Fibroblast of skin of left quadriceps (primary cell): ENCODE measurements at places on chromosomes 1 and 21.

DNA sequence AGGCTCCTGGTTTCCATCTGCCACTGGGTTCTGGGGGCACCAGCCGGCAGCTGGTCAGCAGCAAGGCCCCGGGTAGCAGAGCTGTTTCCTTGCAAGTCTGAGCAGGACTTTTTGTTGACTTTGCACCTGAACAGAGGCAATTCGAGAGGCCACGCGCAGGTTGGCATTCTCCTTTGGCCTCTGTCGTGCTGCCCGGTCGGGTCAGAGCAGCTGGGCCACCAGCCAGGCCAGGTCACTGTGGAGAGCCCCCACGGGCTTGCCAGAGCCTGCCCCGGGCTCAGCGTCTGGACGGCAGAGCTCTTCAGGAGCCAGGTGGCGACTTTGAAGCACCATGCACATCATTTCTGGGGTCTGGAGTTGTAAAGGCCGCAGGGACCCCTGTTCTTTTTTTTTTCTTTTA, 28.4 kb upstream of the TMEM52 start:
- DNase-seq = no peak

DNA sequence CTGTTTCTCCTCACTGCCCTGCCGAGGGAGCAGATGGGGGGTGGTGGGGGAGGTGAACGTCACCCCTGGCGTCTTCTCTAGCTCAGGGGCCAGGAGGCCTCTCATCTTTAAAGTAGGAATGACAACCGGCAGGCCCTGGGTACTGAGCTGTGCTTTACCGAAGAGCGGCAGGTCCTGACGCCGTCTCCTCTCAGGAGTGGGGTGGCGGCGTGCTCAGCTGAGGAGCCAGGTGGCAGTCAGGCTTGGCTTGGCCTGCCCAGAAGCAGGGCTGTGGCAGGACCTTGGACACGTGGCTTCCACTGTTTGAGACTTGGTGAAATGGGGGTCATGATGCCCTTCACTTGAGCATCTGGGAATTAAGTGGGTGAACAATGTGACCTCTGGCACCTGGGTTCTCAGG, 3.1 kb downstream of the RER1 start:
- DNase-seq = no peak

DNA sequence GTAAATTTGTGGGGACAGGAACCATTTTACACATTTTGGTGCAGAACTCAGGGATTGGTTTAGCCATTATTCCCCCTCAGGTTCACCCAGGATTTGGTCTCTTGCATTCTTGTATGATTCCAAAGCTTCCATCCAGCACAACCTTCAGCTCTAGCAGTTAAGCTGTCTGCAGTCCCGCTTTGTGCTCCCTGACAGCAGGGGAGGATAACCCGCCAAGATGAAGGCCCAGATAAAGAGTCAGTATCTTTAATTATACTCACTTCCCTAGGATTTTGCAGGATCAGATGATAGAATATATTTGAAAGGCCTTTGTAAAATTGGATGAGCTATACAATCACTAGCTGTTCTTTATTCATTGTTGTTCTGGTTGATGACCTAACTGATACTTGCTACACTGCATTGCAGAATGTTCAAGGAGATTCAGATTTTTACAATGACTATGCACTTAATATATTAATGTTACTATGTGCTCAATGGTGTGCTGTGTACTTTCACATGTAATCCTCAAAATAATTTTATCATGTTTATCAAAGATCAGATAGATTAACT, 49.8 kb downstream of the SLC16A1 start:
- DNase-seq = no peak

GRCh38 chr1:192939440-192939839, 119.7 kb downstream of the UCHL5 start:
- no peak for DNase-seq

- DNase-seq = no peak
Observed at GRCh38 chr1:31243501-31244286, 4.0 kb upstream of the NKAIN1 start.

- DNase-seq = no peak
Observed at GRCh38 chr1:88289401-88290102, 394.5 kb upstream of the PKN2 start.

DNA sequence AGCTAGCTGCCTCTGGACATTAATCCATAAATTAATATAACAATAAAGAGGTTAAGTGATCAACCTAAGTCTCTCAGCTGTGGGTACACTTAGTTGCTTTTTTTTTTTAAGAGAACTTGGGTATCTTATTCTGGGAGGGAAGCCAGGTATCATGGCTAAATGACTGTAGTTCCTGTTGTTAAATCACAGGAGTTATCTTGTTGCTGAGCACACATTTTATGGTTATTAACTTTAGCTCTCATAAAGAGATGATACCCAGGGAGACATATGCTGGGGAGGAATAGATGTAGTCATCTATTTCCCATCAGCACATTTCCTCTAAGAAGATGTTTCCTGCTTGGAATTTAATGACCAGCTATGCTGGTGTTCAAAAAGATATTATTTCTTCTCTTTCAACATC, 227.8 kb downstream of the PTGER3 start:
- DNase-seq = no peak

- no peak for DNase-seq
Observed at GRCh38 chr1:171506525-171507304, 21.4 kb downstream of the PRRC2C start.

DNA sequence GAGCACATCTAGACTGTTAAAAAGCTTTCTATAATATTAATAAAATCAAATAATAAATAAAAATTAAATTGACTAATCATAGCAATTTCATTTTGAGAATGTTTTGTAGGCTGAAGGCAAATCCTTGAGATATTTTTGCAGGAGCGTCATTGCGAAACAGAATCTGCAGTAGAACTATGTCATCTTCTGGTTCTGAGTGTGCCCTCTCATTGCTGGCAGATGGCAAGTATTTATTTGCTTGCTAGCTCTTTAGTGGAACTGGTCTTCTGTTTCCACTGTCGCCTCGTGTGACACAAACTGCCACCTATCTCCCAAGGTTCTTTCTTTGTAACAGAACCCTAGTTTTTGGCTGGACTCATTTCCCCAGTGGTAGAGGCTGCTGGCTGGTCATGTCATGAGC, 19.0 kb upstream of the IRF2BP2 start:
- DNase-seq = no peak

DNA sequence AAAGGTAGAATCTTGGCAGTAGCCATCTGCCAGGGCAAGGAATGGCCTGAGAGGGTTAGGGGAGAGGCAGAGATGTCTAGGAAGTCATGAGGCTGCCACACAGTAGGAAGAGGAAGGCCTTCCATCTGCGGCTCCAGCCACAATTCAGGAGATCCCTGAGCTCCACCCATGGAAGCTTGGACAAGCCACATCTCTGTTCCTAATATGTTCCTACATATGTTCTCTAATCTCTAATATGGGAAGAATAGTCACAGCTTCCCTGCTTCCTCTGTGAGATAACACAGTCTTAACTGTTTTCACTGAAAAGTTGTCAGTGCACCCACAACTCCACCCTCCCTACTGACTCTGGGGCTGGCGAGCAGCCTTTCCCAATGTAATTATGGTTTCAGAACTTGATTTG, 109.5 kb downstream of the CDC7 start:
- no peak for DNase-seq

GRCh38 chr1:54318246-54318814, 87.9 kb downstream of the SSBP3 start:
- DNase-seq = no peak
